ENCODE measurements at places on chromosomes 2 and 18.
A peak's percentile ranks its signal among the peaks of the same experiment; 100 is the strongest.

- peak; percentile 24 for DNase-seq
These were observed 18.3 kb upstream of the ARHGAP15 start for GRCh38 chr2:143110758-143111428.

DNA sequence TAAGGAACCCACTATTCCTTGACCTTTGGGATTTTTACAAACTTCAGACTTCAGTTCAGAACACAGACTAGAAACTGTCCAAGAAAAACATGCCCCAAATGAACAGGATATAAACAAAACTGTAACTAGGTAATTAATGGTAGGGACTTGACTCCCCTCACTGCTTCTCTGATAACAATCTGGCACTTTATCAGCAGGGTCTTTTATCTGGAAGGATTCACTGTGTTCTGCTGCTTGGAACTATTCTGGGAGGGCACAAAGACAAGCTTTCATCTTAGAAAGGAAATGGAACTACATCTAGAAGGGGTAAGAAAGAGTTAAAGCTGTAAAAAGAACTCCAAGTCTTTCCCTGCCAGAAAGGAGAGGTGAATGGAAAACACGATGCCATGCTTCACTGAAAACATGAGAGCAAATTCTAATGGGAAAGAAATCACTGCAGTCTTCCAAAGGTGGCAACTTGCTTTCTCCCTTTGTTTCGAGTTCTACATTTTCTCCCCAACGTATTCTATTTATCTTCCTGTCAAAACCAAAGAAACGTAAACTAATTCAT lies 181.2 kb downstream of the THADA start:
- no peak for DNase-seq

GRCh38 chr2:46157072-46157965 lies 139.9 kb upstream of the EPAS1 start:
- no peak for DNase-seq

DNA sequence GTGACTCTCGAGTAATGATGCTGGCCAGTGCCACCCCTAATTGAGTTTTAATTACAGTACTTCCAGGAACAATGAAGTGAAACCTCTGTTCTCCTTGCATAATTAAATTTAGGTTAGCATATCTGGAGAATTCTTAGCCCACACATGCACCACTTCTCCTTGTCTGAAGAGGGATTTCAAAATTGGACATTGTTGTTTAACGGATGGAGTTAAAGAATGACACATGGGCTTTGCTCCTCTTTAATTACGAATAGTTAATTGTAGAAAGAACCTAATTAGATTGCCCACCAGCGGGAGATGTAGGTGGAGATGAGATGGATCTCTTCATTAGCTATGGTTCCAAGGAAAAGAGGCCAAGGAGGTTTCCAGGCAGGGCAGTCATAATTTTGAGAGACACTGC lies 33.1 kb upstream of the EN1 start:
- DNase-seq: no peak

- DNase-seq: no peak
These were observed 94.9 kb downstream of the ARL6IP6 start for GRCh38 chr2:152813351-152813750.

GRCh38 chr2:129723277-129724020 lies 256.0 kb upstream of the RAB6C start:
- no peak for DNase-seq

- DNase-seq: no peak
These were observed 24.3 kb upstream of the REL start for GRCh38 chr2:60857056-60857455.

GRCh38 chr2:204971206-204971907 lies 426.1 kb downstream of the PARD3B start:
- DNase-seq: no peak

Data from NCI-H146 (cell line).